CD4-positive, alpha-beta T cell treated with Interleukin-15 for 4 hours (primary cell): ENCODE measurements at places on chromosomes 1 and 21.
A peak's percentile ranks its signal among the peaks of the same experiment; 100 is the strongest.

DNA sequence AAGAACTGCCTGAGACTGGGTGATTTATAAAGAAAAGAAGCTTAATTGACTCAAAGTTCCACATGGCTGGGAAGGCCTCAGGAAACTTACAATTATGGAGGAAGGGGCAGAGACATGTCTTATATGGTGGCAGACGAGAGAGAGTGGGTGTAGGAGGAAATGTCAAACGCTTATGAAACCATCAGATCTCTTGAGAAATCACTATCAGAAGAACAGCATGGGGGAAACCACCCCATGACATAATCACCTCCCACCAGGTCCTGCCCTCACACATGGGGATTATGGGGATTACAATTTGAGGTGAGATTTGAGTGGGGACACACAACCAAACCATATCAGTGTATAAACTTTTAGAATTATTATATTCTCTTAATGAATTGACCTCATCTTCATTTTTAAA is 335.9 kb upstream of the DPYD start:
- DNase-seq, result no peak

DNA sequence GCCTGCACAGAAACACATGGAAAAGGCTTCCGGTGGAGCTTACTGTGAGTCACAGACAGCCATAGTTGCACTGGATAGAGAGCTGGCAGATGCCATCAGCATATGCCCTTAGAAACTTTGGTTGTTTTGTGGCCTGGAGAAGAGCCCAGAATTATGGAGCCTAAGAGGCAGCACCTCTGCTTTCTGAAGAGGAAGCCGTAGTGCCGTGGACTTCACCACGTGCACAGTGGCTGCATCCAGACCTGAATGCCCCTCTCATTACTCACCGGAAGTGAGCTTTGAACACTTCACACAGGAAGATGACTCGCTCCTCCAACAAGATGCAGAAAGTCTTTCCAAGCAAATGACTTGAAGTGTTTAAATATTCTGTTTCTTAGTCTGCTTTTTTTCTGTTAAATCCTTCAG is 28.4 kb downstream of the JUN start:
- DNase-seq, result peak; percentile 64

DNA sequence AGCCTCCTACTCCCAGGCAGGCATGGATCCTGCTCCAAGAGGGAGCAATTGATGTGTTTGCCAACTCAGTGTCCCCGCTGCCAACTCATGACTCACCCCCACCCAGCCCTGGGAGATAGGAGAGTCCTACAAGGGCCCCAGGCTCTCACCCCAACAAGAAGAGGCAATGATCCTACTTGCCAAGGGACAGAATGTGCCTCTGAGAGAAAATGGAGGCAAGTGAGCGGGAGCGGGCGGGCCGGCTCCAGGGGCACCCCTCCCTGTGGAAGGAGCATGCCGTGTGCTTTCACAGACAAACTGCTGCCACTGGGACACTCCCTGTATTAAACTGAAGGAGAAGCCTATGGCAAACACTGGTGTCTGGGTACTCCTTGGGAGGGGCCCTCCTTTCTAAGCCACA is 16.7 kb downstream of the PKP1 start:
- DNase-seq, result no peak

- no peak for DNase-seq
These were observed 322.3 kb downstream of the DUSP10 start for GRCh38 chr1:221419513-221420095.

DNA sequence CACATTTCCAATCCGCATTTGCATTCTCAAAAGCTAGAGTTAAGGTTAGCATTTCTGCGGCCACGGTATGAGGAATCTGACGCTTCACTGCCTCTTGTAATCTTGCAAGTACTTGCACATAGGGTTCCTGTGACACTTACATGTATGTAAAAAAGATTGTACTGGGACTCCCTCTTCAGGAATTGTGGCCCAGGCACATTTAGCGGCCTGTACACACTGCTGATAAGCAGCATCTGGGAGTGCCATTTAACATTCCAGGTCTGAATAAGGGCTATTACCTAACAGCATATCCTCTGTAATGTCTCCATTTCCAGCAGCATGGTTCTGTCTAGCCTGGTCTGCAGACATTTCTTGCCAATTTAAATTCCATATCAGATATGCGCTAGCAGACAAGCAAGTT is 75.7 kb downstream of the AXDND1 start:
- DNase-seq, result no peak

GRCh38 chr1:167185974-167186657 is 34.6 kb upstream of the POU2F1 start:
- no peak for DNase-seq

DNA sequence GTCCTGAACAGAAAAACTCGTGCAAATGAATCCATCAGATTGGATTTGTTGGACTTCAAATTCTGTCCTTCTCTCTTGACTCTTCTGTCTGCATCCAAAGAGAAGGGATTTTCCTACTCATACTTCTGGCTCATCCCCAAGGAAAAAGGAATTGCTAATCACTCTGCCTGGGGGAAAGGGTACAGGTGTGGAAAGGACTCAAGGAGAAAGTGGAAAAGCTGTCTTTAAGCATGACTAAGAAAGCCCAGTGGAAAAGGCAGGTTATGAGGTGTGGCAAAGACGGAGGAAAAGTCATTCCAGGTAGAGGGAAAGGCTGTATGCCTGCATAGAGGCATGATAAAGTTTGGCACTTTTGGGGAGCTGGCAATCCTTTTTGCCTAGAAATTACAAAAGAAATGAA is 43.4 kb downstream of the PTGS2 start:
- no peak for DNase-seq

- no peak for DNase-seq
These were observed 33.2 kb upstream of the RBM15 start for GRCh38 chr1:110305900-110306420.

DNA sequence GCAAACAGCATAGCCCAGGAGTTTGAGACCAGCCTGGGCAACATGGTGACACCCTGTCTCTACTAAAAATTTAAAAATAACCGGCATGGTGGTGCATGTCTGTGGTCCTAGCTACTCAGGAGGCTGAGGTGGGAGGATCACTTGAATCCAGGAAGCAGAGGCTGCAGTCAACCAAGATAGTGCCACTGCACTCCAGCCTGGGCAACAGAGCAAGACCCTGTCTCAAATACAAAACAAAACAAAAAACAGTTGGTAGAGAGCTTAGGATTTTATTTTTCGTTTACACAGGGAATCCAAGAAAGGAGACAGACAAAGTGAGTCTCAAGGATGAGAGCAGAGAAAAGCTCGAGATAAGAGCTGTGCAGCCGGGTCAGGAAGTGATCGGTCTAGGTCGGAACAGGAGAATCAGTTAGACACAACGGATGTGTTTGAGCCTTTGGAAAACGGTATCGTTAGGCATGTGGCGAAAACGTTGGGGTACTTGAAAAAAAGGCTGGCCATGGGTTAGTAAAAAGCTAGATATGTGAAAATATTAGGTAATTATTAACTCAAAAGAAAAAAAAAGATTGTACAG is 1.7 kb upstream of the MIB2 start:
- DNase-seq, result no peak

DNA sequence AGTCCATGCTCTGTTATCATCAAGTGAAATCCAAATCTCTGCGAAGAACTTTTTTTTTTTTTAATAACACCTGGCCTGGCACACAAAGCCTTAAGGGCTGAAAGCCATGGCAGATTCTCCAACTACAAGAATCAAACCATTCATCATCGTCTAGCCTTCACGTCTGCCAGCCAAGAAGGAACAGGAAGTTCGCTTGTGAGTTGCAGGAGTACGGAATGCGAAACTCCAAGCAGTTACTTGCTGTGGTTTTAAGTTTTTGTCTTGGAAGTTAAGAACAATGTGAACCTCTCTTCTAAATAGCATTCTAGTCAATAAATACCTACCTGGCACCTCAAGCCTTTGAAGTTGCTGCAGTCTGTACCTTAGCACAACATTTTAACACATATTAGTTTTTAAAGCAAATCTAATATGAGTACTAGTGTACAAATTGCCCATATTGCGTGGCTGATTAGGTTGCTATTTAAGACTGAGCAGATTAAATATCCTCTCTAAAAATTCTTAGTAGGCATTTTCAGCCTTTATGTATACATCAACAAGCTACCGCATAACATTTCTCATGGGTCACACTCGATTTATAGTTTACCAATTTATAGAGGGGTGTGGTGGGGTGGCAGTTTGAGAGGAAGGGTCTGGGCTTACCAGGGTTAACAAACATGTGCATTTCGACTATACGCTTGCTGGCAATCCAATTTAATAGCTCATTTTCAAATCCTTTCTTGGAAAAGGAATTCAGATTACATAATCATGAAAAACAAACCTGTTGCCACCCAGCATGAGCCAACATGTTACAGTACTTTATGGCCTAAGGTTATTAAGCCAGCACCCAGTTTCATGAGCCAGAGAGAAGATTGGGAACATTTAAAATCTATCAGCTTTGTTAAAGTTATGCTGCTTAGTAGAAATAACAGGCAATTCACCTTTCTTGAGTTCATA is 22.2 kb upstream of the PTPN14 start:
- no peak for DNase-seq

DNA sequence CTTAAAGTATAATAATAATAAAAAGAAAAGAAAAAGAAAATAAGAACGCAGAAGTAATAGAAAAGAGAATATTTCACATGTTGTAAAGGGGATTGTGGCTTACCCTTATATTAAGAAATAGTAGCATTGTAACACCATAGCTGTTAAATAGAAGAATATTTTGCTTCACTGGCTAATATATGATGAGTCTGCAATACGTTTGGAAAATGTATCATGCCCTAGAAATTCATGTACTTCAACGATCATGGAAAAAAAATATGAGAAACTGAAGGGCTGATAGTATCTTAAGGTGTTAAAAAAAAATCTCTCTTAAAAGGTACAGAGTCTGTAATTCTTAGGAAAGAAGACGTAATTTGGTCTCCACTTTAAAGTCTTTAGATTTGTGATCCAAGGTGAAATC is 1390.5 kb upstream of the ADGRL2 start:
- DNase-seq, result no peak

DNA sequence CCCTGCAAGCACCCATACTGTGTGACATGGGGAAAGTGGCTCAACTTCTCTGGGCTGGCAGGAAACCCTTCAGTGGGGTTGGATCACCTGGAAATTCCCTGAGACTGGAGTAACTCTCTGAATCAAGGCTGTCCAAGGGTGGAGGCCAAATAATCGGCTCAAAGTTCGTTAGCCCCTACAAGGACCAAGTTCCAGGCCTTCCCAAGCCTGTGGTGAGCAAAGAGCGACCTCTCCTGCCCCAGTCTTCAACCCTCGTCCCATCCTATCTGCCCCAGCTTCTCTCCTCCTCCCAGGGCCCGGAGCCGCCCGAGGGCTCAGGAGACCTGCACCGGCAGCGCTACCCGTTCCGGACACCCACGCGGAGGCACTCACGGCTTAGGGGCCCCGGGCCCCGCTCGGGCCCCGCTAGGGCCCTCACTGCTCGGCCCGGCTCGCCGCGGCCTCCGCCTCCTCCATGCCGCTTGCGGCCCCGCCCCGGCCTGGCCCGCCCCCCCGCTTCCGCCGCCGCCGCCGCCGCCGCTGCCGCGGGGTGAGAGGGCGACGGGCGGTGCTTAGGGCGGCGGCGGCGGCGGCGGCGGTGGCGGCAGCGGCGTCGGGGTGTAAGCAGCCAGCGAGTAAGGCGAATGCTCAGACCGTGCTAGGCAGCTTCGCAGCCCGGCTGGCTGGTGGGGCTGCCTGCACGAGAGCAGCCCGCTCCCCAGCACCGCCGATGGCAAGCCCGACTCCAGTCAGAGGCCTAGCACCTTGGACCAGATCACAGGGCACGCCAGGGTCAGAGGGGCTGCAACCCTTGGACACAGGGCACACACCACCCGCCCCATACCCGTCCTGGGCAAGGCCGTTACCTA is at the start of gene POMGNT1:
Gene POMGNT1 (minus strand): TSS at position 471 of the 848 bp plus-strand sequence. CDS start 613 bp downstream, outside the sequence.
- peak; percentile 73 for DNase-seq

GRCh38 chr1:41647221-41648135 is 163.0 kb upstream of the EDN2 start:
- no peak for DNase-seq

DNA sequence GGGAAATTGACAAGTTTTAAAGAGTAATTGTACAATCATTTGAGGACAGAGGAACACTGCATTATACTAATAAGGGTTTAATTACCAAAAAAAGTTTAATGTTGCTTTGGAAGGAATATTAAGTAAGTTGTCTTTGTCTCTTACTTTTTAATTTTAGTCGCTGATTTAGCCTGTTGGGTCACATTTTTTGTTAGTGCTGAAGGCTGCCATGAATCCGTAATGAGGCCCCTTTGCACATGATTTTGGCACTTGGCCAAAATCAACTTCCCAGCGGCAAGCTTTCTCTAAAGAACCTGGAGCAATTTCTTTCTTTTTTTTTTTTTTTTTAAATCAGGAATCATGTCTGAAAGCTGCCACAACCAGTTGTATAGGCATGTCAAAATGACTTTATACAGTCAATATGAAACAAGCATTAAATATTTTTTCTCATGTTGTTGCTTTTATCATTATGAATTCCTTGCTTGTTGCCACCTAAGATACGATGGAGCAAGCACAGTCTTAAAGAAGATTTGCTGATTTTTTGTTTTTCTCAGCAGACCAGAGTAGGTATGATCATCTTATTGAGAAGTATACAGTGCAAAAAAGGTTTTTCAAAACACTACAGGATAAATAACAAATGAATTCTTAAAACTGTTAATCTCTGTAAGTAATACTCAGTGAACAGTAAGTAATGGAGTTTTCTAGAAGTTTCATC is 690.4 kb downstream of the USP25 start:
- no peak for DNase-seq
